ENCODE measurements at places on chromosomes 11 and 22.

DNA sequence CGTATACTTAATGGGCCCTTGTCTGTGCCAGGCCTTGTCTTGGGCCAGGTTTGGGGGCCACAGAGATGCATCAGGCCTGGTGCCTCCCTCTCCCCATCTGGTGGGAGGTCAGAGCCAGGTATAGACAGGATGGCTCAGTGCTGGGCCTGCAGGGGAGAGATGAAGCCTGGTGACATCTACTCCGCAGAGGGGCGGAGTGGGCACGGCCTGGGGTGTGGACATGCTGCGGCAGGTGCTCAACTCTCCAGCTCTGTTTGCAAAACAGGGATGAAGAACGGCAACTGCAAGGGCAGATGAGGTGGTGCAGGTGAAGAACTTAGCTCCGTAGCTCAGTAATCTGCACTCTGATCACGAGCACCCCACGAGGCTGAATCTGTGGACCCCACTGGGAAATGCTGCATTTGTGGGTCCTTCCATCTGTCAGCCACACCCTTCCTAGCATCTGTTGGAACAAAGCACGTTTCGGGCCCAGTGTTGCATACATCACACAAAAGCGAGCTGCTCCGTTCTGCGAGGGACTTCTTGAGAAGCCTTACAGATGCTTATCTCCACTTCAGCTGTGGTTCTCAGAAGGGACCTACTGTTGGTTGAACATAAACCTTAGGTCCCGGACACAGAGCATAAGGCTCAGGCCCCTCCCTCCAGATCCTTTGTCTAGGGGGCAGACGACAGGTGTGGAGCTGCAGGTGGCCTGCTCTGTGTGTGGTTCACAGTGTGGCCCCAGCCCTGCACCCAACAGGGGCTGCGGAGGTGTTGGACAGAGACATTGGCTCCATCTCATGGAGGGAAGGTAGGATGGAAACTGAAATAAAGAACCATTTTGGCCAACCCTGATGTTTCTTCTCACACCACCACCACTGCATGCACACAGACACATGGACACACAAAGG, 78.3 kb downstream of the LRRC32 start:
- no peak for DNase-seq

- DNase-seq = no peak
Observed at GRCh38 chr11:117789241-117789640, 7.8 kb downstream of the DSCAML1 start.

DNA sequence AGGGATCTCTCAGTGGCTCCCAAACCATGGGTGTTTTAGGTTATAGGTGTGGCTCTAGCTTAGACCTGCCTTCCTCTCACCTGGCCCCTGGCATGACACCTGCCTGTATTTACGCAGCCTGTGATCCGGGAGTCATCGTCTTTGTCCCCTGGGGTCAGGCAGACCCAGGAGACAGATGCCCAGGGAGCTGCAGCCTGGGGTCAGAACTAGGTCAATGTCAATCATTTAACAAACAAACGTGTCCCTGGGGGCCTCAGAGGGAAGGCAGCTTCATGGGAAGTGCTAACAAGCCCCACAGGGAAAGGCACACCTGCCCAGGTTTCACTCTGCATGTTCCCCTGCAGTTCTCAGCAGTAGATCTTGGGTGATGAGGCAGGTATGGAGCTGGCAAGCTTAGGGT, 12.0 kb downstream of the BACE1-AS start:
- DNase-seq = no peak

GRCh38 chr22:46596819-46597218, 23.4 kb upstream of the GRAMD4 start:
- no peak for DNase-seq

DNA sequence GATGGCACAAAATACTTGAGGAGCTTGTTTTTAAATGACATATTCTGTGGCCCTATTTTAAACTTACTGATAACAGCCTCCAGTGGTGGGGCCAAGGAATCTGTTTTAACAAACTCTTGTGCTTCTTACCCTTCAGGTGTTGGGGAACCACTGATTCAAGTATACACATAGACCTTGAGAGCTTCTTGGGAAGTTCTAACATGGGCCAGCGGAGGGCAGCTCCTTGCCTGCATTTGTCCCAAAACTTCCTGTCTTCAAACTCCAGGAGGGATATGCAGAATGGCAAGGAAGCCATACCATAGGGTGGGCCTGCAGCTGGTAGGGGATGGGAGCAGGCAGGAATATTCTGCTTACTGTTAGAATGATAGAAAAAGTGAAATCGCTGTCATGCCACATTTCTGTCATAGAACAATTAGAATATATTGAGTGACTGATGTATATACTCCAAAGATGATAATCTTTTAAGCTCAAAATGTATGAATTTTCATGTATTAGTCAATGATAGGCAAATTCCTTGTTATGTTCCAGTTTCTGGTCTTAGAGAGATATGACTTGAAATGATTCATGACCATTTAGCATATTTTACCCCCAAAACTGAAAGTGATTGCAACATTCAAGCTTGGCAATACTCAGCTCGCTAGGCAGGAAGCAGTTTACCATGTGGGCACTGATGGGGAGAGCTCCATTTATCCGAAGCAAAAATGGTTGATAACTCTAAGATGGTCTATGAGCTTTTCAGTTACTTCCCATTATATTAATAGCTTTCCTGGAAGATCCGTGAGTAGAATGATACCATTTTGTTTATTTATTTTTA, 9.2 kb downstream of the EXT2 start:
- no peak for DNase-seq

- DNase-seq = no peak
Observed at GRCh38 chr11:44977493-44977984, 26.9 kb upstream of the TP53I11 start.

- DNase-seq = no peak
Observed at GRCh38 chr22:35649636-35650250, 1.5 kb downstream of the APOL6 start.

DNA sequence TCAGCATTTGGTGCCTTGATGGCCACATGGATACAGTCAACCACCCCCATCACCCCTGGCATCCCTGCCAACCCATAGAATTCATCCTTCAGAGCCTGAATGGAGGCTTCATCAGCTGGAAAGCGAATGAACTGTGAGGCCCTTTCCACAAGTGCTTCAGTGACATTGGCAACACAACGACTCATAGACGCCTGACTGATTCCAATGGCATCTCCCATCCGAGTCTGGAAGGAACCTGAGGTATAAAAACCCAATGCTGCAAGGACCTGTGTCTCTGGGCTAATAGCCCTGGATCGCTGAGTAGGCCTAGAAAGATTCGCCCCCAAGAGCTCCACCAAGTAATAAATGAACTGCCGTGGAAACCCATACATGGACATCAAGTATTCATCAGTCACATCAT, 1.3 kb downstream of the HARBI1 start:
- no peak for DNase-seq

GRCh38 chr11:123408619-123409455, 21.2 kb upstream of the GRAMD1B start:
- no peak for DNase-seq

GRCh38 chr11:69640260-69640994, 529 bp upstream of the CCND1 start:
- DNase-seq = no peak

- no peak for DNase-seq
Observed at GRCh38 chr22:37197451-37198257, 9.6 kb upstream of the C1QTNF6 start.

- no peak for DNase-seq
Observed at GRCh38 chr11:67022961-67023956, at the start of gene SYT12. Gene SYT12, plus strand, starts transcription at chr11:67023134. Its CDS starts 7,011 bp downstream, at chr11:67030145.

DNA sequence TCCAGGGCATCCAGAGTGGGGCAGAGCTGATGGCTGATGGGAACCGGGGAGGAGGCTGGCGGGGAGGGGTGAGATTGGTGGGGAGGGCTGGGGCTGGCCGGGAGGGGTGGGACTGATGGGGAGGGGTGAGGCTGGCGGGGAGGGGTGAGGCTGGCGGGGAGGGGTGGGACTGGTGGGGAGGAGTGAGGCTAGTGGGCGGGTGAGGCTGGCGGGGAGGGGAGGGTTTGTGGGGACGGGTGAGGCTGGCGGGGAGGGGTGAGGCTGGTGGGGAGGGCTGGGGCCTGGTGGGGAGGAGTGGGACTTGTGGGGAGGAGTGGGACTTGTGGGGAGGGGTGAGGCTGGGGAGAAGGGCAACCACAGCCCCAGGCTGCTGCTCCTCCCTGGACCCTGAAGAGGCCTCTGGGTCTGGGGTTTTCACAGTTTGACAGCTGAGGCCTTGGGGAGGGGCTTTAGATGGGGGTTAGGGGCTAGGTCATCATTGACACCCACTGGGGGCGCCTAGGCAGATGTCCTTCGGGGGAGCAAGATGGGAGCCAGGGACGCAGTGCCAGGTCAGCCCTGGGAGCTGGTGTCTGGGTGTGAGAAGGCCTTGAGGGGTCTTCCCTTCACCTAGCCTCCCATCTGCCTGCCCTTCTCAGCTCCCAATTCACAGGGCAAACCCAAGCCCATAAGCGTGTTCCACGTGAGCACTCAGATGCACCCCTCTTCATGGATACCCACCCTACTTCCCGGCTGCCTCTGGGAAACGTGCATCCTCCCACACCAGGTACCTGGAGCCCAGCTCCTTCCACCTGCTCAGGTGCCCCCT, 26.7 kb downstream of the PARVG start:
- DNase-seq = no peak

DNA sequence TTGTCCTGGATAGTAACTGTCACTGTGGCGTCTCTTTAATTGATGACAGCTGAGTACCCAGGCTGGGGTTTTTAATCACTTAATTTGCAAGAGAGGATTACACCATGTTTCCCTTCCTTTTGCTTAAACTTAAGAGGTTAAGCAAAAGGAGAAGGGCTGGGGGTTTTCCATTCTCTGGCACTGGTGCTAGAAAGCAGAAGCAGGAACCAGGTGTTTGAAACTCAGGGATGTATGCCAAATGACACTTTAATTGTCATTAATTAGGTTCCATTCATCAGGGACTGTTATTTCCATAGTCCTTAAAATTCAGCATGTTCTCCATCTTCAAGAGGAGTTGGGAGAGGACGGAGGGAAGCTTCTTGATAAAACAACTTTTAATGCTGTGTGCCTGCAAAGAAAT, 746.2 kb downstream of the NELL1 start:
- no peak for DNase-seq

GRCh38 chr22:17570851-17571631, 7.7 kb downstream of the SLC25A18 start:
- DNase-seq = peak; percentile 87

- DNase-seq = no peak
Observed at GRCh38 chr22:32682990-32683389, 118.5 kb upstream of the TIMP3 start.

DNA sequence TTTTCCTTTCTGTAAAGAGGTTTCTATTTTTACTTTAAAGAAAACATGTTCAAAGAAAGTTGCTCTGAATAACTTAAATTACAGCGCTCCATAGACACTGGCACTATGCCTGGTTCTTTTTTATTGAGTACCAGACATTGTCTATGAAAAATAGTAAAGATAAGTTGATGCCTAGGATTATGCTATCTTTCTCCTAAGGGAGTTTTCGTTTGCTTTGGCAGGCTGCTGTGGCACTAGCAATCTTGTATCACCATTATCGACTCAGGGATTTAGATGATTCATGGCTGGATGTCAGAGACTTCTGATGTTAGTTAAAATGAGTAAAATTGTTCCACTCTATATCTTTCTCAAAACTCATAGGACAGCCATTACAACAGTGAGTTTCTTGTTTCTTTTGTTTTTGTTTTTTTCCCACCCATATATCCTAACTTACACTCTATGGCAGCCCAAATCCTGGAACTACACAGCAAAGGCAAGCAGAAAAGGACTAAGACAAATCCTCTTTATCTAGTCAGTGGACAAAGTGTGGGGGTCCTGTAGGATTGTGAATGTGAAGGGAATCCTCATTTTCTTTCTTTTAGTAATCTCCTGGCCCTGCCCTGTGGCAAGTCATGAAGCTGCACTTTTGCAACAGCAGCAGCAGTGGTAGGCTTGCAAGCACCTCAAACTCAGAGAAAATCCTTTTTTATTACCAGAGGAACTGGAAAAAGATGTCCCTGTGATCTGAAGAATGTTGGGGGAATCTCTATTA, 20.7 kb downstream of the SLN start:
- no peak for DNase-seq

GRCh38 chr11:12216671-12217374, 106.4 kb downstream of the MICAL2 start:
- DNase-seq = no peak

GRCh38 chr11:96284917-96285316, 58.1 kb downstream of the MAML2 start:
- no peak for DNase-seq

DNA sequence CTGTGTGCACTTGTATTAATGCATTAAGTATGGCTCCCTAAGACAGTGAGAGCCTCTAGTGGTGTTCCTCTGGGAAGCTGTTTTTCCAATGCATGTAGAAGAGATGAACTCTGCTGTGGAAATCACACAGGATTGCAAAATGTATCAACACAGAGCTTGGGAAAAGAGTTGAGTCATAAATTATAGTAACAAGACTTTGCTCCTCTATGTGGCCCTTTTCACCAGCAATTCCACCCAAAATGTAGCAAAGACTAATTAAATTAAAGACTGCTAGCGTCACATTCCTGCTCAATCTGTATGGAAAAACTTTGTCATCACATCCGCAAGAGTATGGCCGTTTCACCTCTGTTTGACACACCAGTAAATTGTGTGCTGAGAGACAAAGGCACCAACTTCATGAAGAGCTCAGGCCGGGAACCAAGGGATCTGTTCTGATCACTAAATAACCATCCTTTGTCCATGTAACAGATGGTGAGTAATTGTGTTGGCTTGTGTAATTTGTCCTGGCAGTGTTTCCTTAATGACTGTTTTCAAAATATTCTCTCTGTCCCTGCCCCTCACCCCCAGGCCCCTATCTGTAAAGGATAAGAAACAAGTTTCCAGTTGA, 209.2 kb upstream of the SORL1-AS1 start:
- DNase-seq = no peak

GRCh38 chr11:36187622-36188021, 101.6 kb downstream of the COMMD9 start:
- DNase-seq = no peak

All from pons (tissue), 1 donor.